NCI-H1436 treated with DMSO at 0.1 percent for 48 hours (cell line): ENCODE measurements at places on chromosomes 7 and 10.

GRCh38 chr10:16894821-16895220 is 77.6 kb upstream of the RSU1 start:
- no peak for DNase-seq

DNA sequence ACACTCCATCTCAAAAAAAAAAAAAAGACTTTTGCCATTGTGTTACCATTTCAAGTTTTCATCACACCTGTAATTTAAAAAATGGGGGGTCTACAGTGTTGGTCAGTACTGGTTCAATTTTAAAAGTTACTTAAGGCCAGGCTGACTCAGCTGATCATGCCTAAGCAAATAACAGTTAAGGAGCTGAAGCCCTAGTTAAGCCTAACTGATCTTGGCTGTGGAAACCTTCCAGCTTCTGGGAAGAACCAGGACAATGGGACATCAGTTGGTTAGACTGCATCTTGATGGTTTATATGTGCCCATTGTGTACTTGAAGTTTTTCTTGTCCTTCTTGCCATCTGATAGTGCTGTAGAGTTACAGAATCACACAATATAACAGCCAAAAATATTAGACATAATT is 26.7 kb downstream of the VCL start:
- DNase-seq = no peak

GRCh38 chr7:112866424-112866823 is 76.2 kb upstream of the TMEM168 start:
- DNase-seq = no peak

DNA sequence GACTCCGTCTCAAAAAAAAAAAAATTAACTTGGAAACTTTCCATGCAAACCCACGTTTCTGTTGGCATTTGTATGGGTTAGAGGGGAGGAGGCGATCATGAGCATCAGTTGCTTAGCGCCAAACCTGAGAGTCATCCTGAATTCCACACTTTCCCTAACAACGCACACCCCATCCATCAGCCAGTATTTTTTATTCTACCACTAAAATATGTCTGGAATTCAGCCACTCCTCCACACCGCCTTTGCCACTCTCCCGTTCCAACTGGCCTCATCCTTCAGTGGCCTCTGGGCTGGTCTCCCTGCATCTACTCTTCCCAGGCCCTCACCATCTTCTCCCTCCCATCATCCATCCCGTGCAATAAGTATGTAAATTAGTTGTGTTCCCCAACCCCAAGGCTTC is 4.7 kb upstream of the LMBR1 start:
- DNase-seq = no peak

- no peak for DNase-seq
These were observed 26.3 kb upstream of the COL1A2 start for GRCh38 chr7:94368371-94368791.

GRCh38 chr7:131538813-131539179 is 17.6 kb downstream of the PODXL start:
- no peak for DNase-seq

DNA sequence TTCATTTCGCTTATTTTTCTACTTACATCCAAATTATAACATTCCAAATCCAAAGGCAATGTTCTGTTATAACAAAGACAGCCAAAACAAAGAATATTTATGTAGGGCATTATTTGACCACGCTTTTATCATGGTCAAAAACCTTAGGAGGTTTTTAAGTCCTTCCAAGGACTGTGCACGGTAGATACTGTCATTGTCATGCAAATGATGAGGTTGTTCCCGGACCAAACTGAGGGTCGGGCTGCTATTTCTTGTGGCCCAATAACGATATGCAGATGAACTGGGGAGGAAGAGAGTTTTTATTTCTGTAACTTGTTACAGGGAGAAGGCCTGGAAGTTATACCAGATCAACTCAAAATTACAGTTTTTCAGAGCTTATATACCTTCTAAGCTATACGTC is 56.6 kb upstream of the STEAP4 start:
- DNase-seq = no peak
